ENCODE measurements at places on chromosomes 4 and X.

GRCh38 chr4:92304121-92304520, 355 bp downstream of the GRID2 start:
- DNase-seq, result no peak

GRCh38 chr4:141174457-141174856, 41.2 kb upstream of the RNF150 start:
- no peak for DNase-seq

- no peak for DNase-seq
Observed at GRCh38 chr4:76533314-76533713, 98.3 kb downstream of the SHROOM3 start.

GRCh38 chr4:29405116-29405515, 1315.1 kb upstream of the PCDH7 start:
- DNase-seq, result no peak

- DNase-seq, result no peak
Observed at GRCh38 chrX:118893923-118894322, 70.3 kb downstream of the ZCCHC12 start.

DNA sequence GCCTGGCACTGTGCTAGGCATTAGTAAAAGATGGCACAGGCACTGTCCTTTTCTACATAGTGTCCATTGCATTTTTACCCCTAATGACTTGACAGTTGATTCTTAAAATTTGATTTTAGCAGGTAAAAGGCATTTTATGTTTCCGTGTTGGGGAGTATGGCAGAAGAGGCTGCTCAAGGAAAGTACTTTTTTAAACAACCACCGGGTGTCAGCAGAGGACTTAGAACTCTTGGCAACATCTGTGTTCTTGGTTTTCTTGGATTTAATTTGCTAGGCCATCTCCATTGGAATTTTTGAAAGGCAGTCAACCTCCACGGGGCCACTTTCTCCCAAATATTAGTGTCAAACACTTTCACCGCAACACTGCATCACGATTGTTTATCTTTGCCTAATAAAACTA, 102.9 kb downstream of the TSPAN7 start:
- DNase-seq, result peak; percentile 9

GRCh38 chr4:7156761-7157488, 35.4 kb upstream of the SORCS2 start:
- DNase-seq, result no peak

DNA sequence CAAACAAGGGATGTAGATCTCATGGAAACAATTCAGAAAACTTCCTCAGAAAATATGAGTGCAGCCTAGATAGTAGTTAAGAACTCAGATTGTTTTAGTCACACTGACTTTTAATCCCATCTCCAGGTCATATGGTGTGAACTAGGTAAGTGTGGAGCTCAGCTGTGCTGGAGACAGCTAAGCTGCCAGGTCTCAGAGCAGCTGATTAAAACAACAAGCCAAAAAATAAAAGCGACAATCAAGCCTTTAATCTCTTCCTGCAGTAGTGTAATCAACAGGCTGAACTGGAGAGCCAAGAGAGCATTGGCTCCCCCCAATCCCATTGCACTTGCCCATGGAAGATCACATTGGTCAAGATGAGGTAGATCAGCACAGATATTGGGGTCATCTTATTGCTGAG, 98.3 kb upstream of the ATOH1 start:
- DNase-seq, result no peak

Data from frontal cortex (tissue), 4 donors.